SK-N-DZ (cell line): ENCODE measurements at places on chromosomes 4 and X.

- peak; percentile 13 for DNase-seq
These were observed 4.2 kb downstream of the CENPVL3 start for GRCh38 chrX:51614353-51615012.

DNA sequence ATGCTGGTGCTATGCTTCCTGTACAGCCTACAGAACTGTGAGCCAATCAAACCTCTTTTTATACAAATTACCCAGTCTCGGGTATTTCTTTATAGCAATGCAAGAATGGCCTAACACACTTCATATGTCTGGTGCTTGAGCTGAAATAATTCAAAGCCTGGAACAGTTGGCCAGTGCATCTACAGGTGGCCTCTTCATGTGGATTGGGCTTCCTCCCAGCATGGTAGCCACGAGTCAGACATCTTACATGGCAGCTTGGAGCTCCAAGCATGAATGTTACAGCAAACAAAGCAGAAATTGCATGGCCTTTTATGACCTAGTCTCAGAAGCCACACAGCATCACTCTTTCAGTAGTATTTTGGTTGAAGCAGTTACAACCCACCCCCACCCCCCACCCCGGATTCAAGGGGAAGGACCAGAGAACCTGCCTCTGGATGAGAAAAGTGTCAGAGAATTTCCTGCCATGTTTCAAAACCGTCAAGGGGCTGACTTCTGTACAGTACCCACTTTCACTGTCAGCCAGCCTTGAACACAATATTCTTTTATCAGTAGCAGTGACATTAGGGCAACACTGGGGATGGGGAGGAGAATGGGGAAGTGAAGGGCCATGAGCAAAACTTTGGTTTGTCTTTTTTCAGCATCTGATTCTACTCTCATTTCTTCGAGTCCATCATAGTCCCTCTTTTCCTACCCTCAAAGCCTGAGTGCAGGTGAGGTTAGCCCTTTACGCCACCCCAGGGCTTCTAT, 368.7 kb downstream of the BCOR start:
- no peak for DNase-seq

- DNase-seq: no peak
These were observed 57.1 kb upstream of the MID1 start for GRCh38 chrX:10677490-10677889.

DNA sequence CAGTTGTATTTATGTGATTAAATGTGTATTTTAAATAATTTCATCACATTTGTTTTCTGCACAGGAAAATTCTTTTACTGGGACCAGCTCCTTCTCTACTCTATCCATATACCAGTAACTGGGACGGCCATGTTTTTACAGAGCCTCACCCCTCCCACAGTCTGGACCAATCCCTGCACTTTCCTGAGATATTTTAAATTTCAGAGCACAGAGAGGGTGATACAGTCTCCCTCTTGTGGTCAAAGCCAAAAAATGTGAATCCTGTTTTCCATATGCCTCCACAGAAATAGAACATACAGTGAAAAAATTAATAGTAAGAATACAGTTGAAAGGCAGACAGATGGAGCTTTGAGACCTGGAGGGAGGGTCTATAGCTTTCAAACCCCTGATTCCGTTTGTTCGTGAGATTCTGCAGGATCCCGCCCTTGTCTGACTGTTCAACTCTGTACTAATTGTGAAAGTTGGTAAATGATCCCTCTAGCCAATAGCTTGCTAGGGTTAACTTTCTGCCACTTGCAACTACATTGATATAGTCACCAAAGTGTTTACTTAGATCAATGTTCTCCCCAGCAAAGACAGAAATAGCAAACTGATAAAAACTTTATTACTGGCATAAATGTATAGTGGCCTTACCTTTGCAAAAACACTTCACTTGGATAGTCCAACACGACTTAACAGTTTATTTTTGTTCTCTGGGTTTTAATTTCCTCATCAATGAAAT, 172.2 kb downstream of the PPARGC1A start:
- DNase-seq: peak; percentile 16

GRCh38 chrX:71634366-71634765, 16.1 kb upstream of the CXCR3 start:
- no peak for DNase-seq

DNA sequence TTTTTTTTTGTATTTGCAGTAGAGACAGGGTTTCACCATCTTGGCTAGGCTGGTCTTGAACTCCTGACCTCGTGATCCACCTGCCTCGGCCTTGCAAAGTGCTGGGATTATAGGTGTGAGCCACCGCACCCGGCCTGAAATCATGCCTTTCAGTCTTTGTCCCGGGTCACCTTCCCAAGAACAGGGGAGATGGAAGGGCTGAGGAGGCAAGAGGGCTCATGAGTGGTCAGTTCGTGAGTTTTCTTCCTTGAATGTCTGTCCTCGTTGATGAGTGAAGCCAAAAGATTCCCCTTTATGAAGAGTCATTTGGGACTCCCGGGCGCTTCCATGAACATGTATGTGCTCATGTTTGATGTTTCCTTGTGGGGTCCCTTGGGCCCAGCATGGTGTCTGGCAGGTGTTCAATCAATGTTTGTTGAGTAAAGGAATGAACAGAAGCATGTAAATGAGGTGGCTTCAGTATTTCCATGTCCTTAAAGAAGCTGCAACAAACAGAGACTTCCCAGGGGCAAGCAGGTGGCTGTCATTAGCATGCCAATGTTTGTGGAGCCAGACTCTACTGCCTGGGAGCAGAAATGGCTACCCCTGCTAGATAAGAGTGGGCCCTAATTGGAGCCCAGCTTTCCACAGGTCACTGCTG, 3.4 kb upstream of the SEPTIN6 start:
- no peak for DNase-seq

GRCh38 chr4:80112236-80112635, 39.2 kb upstream of the ANTXR2 start:
- DNase-seq: no peak

- DNase-seq: no peak
These were observed 330.1 kb upstream of the RPS6KA3 start for GRCh38 chrX:20596856-20597255.

DNA sequence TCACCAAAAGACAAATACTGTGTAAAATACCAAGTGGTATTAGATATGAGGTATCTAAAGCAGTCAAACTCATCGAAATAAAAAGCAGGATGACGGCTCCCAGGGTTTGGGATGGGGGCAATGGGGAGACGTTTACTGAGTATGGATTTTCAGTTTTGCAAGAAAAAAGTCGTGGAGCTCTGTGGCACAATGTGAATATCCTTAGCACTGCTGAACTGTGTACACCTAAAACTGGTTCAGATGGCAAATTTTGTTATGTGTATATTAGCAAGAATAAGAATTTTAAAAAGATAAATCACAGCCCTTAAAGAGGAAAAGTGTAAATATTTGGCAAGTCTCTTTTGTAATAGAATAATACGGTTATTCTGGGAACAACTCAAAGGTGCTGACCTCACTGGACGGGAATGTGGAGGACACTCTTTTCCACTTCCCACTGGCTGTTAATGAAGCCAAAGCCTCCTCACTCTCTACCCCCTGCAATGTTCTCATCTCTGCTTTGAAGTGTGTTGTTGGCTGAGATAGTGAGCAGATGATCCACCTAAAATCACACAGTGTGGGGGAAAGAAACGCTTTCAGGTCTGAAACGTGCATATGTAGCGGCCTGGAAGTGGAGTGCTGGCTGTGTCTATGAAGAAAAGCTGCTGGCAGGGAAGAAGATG, 49.2 kb downstream of the SEL1L3 start:
- no peak for DNase-seq

DNA sequence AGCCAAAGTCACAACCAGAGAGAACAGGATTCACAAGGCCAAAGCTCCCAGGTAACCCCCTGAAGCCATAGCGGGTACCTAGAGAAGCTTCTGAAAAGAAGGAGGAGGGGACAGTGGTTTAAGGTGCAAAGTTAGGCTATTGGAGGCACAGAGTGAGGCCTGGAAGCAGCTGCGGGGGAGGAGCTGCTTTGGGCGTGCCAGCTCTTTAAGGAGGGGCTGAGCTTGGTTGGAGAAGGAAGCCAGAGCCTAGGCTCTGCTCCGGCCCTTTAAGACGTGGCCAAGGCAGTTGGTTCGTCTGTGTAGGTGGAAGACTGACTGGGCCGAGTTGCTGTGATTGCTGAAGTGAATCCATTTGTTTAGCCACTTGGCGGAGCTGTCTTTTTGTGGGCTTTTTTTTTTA, 1.5 kb downstream of the KLF8 start:
- DNase-seq: no peak

DNA sequence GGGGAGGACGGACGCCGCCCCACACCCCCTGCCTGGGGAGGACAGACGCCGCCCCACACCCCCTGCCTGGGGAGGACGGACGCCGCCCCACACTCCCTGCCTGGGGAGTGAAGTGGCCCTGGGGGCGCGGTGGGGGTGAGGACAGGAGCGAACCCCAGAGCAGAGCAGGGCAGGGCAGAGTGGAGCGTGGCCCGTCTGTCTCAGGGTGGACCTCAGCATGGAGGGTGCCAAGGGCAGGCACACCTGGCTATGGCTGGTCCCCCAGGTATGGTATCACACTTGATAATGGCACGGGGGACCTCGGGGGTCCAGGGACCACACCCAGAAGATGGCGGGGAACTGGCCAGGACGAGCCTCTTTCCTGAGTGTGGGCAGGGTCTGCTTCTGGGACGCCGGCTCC, 9.6 kb downstream of the LRPAP1 start:
- no peak for DNase-seq

DNA sequence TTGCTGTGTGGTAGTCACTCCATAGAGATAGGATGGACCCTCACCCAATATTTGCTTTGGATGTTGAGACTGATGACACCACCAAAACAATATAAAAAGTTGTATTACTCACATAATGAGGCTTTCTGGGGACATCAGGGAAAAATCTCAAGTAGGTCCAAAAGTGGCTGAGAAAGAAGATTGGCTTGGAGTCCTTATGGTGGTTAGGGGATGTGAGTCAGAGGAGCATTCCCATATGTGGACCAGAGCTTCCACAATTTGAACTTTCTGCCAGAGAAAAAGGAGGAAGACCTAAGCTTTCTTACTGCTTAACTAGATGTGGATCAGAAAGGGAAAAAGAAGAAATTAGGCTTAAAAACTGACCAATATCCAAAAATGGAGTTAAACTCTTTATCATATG, 460.5 kb downstream of the SH3BGRL start:
- no peak for DNase-seq

DNA sequence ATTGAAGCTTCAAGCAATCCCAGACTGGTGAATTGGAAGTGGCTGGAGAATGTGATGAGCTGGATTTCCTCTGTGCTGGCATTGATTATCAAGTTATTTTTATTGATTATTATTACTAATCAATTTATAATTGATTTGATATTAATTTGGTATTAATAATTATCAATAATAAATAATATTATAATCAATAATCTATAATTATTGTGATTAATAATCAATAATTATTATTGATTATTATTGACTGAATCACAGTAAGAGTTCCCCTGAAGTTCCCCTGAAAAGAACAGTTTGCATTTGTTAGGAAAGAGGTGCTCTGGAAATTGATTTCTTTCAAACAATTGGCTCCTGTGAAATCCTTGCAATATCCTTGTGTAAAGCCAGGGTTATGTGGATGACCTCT, 7.5 kb upstream of the FAM9A start:
- no peak for DNase-seq

DNA sequence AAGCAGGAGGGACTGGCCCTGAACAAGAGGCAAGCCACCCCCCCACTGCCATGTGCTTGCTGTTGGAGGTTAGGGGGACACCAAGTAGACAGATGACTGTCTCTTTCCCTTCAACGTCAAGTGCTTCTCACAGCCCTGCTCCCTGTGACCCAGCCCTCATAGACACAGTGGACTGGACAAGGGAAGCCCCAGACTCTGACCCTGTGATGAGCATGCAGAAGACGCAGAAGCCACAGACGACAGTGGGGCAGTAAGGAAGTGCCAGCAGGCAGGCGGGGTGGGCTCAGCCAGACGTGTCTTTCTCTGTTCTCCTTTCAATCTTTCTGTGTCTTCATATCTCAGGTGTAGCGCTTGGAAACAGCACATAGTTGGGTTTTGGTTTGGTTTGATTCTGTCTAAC, 2.4 kb upstream of the L1CAM start:
- DNase-seq: no peak
